ENCODE measurements at places on chromosomes 7 and 10.

GRCh38 chr10:10313149-10313835 is 704.4 kb upstream of the CELF2 start:
- DNase-seq = no peak

- DNase-seq = no peak
These were observed 108.4 kb upstream of the NPY start for GRCh38 chr7:24175603-24176002.

DNA sequence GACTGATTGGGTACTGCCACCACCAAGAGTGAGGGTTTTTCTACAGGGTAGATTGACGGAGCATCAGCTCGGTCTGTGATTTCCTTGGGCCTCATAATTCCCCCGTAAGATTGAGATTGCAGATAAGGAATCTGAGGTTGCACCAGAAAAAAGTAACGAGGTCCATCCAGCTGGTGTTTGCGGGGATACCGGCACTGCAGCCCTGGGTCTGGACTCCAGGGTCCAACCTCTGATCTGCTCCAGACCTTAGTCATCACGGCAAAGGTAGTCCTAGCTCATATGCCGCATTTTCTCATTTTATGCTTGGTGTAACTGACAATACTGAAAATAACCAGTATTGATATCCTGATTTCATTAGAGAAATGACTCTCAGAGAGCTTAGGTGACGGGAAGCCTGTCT is 3.9 kb downstream of the CARD11 start:
- DNase-seq = no peak

DNA sequence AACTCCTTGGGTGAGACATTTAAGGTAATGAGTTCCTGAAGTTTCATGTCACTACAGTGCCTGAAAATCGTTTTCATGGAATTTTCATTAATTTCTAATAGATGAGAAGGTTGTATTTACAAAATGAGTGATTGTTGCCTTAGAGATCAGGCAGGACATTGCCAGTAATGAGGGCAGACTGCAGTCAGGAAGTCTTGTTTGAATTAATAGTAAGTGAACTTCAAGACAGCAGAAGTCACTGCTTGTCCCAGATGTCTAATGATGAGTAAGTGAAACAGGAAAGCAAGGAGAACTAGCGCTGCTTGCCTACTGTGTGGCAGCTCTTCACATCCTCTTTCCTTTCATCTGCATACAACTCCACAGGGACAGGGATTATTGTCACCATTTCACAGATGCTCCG is 237.4 kb downstream of the BAMBI start:
- DNase-seq = no peak

GRCh38 chr7:92766461-92767003 is 69.8 kb downstream of the CDK6 start:
- no peak for DNase-seq

DNA sequence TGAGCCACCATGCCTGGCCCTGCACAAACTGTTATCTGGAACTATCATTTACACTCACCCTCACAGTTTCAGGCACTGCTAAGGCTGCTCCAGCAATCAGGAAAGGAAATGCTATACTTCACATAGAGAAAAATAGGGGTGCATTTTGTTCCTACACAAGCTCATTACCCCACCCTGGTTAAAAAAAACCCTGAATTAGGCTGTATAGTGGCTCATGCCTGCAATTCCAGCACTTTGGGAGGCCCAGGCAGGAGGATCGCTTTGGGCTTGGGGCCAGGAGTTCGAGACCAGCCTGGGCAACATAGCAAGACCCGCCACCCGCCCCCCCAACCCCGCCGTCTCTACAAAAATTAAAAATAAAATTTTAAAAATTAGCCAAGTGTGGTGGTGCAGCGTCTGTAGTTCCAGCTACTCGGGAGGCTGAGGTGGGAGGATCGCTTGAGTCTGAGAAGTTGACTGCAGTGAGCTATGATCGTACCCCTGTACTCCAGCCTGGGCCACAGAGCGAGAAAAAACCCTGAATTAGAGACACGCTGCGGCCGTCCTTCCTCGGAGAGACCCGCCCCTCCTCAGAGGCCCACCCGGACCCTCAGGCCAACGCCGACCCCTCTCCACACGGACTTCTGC is 539 bp downstream of the PTCD1 start:
- no peak for DNase-seq

GRCh38 chr10:72626444-72626754 is 520 bp upstream of the MICU1 start:
- DNase-seq = no peak

- no peak for DNase-seq
These were observed 67.7 kb downstream of the ZMIZ1 start for GRCh38 chr10:79136236-79137005.

DNA sequence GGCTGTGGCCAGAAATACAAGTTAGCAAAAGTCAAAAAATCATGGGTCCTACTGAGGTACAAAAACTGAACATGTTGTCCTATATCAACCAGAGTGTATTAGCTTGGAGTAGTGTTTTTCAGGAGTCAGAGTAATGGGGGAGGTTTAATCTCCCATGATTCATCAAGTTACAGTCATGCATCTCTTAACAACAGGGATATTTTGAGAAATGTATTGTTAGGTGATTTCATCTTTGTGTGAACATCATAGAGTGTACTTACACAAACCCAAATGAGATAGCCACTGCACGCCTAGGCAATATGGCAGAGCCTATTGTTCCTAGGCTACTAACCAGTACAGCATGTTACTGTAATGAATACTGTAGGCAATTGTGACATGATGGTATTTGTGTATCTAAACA is 14.9 kb upstream of the TES start:
- no peak for DNase-seq

DNA sequence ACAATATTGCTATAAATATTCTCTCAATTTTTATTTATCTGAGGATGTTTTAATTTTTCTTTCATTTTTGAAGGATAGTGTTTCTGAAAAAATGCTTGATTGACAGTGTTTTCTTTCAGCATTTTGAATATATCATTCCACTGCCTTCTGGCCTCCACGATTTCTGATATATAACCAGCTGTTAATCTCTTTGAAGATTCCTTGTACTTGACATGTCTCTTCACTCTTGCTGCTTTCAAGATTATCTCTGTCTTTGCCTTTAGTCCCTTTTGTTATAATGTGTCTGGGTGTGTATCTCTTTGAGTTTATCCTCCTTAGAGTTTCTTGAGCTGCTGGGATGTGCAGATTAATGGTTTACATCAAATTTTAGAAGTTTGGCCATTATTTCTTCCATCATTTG is 22.8 kb upstream of the DNAJC1 start:
- DNase-seq = no peak

- DNase-seq = peak; percentile 58
These were observed 78.0 kb downstream of the MKI67 start for GRCh38 chr10:128047991-128048818.

DNA sequence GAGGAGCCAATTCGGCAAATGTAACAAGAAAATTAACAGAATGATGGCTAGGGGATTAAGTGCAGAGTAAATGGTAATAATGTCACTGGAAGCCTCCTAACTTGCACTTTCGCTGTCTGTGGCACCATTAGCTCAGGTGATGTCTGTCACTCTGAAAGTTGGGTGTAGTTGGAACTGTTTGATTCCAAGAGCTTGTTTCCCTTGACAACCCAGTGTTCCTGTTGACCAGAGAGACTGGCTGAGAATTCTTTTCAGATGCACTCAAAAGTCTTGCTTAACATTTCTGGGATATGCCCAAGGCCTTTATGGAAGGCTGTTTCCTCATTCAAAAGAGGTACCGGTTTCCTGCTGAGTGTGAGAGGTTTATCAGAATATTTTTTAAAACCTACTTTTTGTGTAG is 49.6 kb downstream of the PLPP4 start:
- DNase-seq = peak; percentile 16

- no peak for DNase-seq
These were observed 1.6 kb downstream of the CYP2W1 start for GRCh38 chr7:984361-985126.

DNA sequence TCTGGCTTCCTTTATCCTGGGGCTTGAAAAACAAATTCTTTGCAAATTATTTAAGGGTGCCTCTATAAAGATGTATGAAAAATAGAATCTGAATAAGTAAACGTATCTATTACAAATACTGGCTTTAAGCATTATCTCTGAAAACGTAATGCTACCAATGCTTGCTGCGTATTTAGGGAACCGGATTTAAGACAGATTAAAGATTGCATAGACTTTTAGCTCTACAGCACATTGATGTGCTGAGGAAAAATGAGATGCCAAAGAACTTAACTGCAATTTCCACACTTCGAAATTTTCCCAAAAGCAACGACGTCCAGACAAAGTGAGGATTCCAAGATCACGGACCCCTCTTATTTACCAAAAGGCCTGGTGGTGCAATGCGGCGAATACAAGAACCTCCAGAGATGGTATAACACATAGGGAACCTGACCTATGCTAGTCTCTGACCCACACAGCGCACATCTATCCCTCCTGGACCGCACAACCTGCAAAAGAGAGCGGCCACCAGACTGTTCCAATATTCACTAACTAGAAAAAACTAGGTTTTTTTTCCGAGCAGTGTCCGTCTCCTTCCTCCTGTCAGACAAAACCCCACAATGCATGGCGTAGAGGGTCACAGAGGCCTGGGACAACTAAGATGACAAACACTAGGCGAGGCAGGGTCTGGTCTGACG is 34.3 kb upstream of the PHF14 start:
- peak; percentile 31 for DNase-seq

DNA sequence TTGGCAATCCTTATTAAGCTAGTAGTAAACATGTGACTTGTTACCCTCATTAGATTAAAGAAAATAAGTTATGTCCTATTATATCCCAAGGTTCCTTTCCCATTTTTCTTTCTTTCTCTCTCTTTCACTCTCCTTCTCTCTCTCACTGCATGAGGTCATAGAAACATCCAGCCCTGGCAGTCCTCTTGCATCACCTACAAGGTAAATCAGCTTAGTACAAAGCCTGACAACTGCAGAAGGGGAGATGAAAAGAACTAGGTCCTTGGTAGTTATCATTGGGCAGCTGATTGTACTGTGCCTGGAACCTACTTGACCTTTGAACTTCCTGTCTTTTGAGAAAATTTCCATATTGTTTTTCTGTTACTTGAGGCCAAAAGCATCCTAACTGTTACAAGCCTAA is 307.9 kb upstream of the SP8 start:
- DNase-seq = no peak

DNA sequence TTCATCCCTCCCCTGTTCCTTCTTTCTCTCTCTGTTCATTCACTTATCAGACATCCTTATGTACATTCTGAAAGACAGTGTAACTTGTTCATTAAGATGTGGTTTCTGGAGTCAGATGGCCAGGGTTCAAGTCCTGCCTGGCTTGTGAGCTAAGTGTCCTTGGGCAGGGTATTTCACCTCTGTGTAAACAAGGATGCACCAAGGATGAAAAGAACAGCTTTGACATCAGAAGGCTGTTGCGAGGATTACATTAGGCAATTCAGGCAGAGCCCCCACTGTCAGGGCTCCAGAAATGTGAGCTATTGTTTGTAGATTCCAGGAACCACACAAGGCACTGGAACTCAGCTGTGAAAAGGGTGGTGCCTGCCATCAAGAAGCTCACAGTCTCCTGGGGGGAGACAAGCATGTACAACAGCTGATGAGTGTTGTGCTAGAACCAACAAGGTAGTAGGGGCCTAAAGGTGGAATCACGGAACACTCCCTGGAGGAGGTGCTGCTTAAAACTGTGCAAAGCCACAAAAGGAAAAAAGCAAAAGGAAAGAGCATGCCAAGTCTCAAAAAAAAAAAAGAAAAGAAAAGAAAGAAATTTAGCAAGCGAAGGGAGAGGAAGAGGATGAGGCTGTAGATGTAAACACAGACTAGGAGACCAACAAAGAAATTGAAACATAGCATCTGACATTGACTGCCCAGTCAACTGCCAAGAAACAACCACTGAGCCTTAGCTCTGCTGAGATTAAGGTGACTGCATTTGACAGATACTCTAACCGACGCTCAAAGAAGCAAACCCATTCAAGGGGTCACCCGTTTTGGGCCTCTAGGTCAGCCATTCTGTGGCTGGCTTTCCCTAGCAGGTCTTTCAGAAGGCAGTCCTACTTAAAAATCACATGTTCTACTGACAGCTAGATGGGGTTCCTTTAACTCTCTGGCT is 12.5 kb downstream of the PDLIM1 start:
- DNase-seq = no peak

DNA sequence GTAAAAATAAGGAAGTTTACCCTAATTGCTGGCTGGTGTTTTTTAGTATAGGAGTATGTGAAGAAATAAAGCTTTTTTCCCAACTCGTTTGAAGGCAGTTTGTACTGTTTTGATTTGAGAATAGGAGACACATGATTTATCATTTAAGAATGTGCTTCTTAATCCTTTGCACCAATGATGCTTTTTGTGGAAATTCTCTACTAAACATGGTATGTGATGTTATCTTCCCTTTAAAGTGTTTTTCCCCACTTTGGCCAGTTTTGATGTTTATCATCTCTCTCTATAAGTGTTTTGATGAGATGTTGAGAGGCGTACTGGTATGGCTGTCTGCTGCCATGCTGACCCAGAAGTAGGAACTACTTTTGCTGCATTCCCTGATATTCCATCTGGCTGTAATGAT is 85.1 kb downstream of the SUGCT start:
- DNase-seq = no peak

DNA sequence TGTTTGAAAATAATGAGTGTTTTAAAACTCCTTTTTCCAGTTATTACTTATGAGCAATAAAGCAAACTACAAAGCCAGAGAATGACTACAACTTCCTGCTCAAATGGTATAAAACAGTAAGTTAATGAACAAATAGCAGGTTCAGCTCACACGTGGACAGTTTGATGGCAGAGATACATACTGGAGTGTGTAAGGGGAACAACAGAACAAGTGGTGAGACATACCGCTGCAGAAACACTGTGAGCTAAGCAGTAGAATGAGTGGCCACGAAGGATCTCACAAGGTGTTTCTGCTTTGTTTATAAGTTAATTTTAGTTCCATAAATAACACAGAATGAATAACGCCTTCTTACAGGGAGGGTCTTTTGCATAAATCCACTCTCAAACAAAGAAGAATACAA is 3.0 kb upstream of the MKX start:
- no peak for DNase-seq

GRCh38 chr10:113292086-113292485 is 260.8 kb upstream of the HABP2 start:
- no peak for DNase-seq

DNA sequence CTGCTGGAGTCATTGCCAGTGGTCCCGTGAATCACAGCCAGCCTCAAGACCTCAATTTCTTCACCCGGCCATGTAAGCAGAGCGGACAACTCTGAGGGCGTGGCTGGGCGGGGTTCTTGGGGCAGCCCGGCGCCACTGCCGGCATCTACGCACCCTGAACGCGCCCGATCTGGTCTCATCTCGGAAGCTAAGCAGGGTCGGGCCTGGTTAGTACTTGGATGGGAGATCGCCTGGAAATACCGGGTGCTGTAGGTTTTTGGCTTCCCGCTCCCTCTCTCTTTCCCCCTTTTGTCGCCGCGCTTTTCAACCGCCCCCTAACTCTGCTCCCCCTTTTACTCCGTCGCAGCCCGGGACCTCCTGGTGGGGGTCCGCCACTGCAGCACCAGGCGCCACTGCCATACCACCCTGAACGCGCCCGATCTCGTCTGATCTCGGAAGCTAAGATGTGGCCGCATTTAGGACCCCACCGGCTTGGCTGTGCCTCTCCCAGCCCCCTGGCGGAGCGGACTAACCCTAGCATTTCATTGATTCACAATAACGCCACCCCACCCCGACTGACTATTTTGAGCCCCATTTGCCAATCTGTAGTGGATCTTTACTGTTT is 25.3 kb downstream of the GARIN1A start:
- no peak for DNase-seq

All from globus pallidus (tissue), 1 donor.